Astrocyte (in vitro differentiated cells and primary cell): ENCODE measurements at places on chromosomes 2 and 18. TPM values are rescaled to one million over a fixed set of nuclear protein-coding genes. Genes with fewer than 3 reads are reported as not detected.

Gene WDCP
- 10.3 and 17.4 TPM in 2 replicates for total RNA-seq

GRCh38 chr18:79380816-79381806, 14.6 kb upstream of the NFATC1 start:
- no peak overlapping the region for H3K27ac ChIP-seq
- H3K4me3 ChIP-seq = no peak overlapping the region
- no peak for DNase-seq
- no peaks in the 10 kb centered on the region for H3K36me3 ChIP-seq
- peaks cover 3% of the 10 kb centered on the region for H3K27me3 ChIP-seq
- H3K4me1 ChIP-seq = peaks cover 3% of the 10 kb centered on the region

GRCh38 chr2:161362568-161363166, 53.4 kb upstream of the TBR1 start:
- H3K4me1 ChIP-seq = no peaks in the 10 kb centered on the region
- no peak overlapping the region for H3K27ac ChIP-seq
- no peak overlapping the region for H3K4me3 ChIP-seq

DNA sequence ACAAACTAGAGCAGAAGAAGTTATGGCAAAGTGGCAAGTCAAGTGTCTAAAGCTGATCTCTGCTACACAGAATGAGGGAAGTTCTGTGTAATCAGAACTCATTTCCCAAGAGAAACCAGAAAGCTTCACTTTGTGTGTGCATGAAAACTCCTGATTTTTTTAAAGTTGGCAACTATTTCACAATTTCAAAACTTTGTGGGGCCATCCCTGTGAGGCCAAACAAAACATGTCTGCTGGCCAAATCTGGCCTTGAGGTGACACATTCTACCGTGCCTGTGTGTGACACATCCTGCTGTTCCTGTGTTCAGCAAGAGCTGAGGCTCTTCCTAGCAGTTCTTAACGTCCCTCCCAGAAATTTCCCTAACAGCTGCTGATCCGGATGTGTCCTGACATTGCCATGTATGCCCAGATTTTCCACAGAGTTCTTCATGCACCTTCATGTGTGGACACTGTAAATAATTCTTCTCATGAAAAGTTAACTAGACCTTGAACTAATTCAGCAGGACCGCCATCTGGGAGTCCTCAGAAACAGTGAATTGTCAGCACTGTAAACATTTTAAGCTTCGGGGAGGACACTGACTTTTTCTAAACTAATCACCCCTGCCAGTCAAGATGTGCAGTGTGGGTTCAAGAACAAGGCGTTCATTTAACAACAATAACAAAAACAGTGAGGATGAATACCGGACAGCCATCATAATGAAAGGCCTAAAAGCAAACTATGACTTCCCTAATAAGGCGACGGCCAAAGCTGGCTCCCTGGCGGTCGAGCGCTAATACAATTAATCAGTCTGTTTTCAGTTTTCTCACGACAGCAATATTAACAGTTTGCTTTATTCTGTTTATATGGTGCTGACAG, 99.0 kb downstream of the PLEKHM3 start:
- H3K4me1 ChIP-seq = peaks cover 8% of the 10 kb centered on the region
- no peaks in the 10 kb centered on the region for H3K27me3 ChIP-seq
- no peak overlapping the region for H3K4me3 ChIP-seq
- peaks cover 3% of the 10 kb centered on the region for H3K36me3 ChIP-seq
- no peak overlapping the region for H3K27ac ChIP-seq
- peak; percentile 66 for DNase-seq

DNA sequence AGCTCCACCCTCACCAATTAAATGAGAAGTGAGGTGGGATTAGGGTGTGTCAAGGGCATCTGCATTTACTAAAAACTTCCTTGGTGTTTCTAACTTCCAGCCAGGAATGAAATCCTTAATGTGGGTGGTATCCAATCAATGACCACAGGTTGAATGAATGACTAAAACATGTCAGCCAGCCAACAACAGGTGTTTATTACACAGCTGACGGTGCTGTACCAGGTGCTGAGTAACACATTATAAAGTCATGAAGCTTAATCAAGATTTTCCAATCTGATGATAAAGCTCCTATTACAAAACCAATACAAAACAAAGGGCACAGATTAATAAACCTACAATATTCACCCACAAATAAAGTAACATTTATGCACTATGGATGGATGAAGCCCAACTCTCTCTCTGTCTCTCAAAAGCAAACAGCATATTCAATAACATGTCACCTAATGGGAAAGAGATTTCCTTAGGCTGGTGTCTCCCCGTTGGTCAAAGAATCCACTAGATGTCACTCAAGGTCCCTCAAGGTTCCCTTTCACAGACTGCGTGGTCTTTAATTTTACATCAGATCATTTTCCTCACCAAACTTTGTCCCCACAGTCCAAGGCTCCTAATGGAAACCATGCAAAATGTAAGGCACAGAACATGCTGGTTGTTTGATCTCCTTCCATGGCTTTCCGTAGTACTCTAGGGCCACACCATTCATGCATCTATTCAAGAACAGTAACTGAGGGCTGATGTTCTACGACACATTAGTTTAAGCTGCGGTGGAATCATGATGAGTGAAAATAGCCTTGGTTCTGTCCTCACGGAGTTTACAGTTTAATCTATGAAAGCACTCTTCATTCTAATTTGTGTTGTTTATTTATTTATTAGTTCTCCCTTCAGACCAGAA, 6.4 kb upstream of the PTPN4 start:
- no peaks in the 10 kb centered on the region for H3K36me3 ChIP-seq
- H3K27ac ChIP-seq = no peak overlapping the region
- peaks cover 23% of the 10 kb centered on the region for H3K4me1 ChIP-seq
- no peaks in the 10 kb centered on the region for H3K27me3 ChIP-seq

GRCh38 chr18:66749481-66750035, 145.7 kb upstream of the CDH19 start:
- H3K27me3 ChIP-seq = no peaks in the 10 kb centered on the region
- H3K4me3 ChIP-seq = no peak overlapping the region
- no peak overlapping the region for H3K27ac ChIP-seq
- H3K36me3 ChIP-seq = no peaks in the 10 kb centered on the region

DNA sequence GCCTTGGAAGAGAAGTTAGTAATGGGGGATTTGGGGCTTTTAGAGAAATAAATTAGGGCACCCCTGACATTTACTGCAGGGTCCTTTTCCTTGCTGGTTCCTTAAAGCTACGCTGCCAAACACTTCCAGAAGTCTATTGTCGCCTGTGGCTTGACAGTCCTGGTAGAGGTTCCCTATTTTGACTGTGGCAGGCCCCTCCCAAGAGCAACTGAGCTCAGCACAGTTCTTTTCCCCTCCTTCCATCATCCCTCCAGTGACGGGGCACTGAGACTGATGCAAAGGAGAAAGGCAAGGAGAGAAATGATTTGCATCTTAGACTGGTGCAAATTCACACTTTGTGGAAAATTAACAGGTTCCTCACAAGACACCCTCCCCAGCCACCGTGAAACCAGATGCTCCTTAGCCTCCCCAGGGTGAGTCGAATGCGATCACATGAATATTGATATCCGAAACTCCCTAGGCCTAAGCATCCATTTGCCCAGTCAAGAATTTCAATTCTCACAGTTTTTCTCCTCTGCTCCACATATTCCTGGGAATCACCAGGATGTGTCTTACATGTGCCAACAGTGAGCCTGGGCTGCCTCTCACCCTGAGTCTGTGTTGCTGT, 45.4 kb downstream of the RABL2A start:
- H3K27me3 ChIP-seq = peaks cover 2% of the 10 kb centered on the region
- H3K36me3 ChIP-seq = no peaks in the 10 kb centered on the region
- H3K4me1 ChIP-seq = no peaks in the 10 kb centered on the region
- no peak overlapping the region for H3K27ac ChIP-seq
- DNase-seq = no peak

Gene LOXHD1
- total RNA-seq = not detected in 2 replicates

Gene CHN1
- 23.9 and 28.8 TPM in 2 replicates for total RNA-seq

DNA sequence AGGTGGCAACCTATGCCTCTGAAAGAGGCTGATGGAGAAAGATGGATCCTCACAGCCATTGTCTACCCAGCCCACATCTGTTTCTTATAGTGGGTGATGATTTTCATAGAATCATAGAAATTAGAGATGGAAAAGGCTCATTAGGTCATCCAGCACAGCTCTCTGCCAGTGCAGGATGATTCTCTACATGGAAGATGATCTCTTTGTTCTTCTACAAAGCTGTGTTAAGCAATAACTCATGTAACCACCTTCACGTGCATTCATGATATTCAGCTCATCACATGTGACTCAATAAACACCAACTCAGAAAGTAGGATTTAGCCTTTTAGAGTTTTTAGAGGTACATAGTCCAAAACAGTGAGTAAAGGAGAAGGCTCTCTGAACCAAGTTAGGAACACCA, 539.4 kb upstream of the ID2 start:
- peaks cover 9% of the 10 kb centered on the region for H3K4me1 ChIP-seq
- H3K36me3 ChIP-seq = no peaks in the 10 kb centered on the region
- H3K4me3 ChIP-seq = no peak overlapping the region
- no peak overlapping the region for H3K27ac ChIP-seq
- DNase-seq = no peak

DNA sequence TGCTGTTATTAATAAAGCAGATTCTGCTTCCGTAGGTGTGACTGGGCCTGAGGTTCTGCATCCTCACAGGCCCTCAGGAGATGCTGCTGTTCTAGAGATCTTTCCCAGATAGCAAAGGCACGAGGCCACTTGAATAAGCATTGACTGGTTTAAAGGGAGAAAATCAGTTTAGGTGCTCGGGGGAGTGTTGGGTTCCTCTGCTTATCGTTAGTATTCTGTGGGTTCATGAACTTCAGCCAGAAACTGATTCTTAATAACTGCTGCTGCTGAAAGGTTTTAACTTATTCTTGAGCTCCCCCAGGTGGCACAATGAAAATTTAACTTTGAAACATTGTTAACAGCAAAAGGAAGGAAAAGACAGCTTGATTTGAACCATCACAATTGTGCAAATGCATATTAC, 56.9 kb downstream of the ITGA6 start:
- H3K27me3 ChIP-seq = no peaks in the 10 kb centered on the region
- peaks cover 10% of the 10 kb centered on the region for H3K36me3 ChIP-seq
- DNase-seq = peak; percentile 8
- no peak overlapping the region for H3K4me3 ChIP-seq
- H3K4me1 ChIP-seq = peaks cover 12% of the 10 kb centered on the region
- no peak overlapping the region for H3K27ac ChIP-seq

DNA sequence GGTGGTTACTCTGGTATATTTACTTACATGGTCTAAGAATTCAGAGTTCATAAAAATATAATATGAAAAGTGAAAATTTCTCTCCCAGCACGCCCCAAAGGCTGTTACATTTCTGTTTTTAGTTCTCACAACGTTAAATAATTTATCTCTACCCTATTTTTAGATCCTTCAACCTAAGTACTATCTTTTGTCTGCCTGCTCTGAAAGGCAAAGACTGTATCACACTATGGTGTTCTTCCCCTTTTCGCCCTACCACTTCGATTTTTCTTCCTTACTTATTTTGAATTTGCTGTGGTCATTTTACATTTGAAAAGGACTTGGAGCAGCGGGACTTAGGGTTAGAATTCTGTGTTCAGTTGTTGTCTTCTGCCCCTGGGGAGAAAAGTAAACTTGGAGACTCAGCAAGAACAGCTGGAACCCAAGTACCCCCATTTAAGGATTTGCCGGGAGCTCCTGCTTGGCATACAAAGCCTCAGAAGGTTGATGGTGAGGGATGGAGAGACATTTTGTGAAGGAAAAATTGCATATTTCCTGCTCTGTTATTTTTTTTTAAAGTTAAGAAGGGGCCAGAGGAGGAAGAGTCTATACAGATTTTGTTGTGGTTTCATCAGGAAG, 19.0 kb downstream of the ADAM23 start:
- H3K27me3 ChIP-seq = no peaks in the 10 kb centered on the region
- no peak overlapping the region for H3K27ac ChIP-seq
- no peaks in the 10 kb centered on the region for H3K4me1 ChIP-seq
- H3K36me3 ChIP-seq = no peaks in the 10 kb centered on the region
- DNase-seq = no peak

Gene TMEFF2
- 0.26 and 0.41 TPM in 2 replicates for total RNA-seq

Gene POMC
- not detected in 2 replicates for total RNA-seq

Gene CFAP221
- total RNA-seq = 0.29 and 0.61 TPM in 2 replicates

DNA sequence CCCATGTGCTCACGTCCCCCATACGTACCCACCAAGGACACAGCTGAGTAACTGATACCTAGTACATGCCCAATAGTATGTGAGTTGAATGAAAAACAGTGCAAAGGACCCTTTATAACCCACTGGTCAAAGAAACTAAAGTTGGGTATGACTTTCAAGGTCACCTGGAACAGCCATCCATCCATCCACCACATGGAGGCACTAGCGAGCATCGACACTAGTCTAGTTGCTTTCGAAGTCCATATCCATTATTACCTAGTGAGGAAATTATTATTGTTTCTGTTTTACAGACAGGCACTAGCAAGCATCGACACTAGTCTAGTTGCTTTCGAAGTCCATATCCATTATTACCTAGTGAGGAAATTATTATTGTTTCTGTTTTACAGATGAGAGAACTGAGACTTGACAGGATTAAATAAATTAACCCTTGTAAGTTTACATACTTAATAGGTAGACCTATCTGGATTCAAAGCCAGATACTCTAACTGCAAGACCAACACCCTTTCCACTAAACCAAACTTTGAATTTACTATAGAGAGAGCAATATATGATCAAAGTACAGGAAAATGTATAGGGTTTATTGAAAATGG, 233.7 kb downstream of the METTL4 start:
- no peak overlapping the region for H3K27ac ChIP-seq
- H3K4me1 ChIP-seq = no peaks in the 10 kb centered on the region
- no peak for DNase-seq
- no peaks in the 10 kb centered on the region for H3K36me3 ChIP-seq

DNA sequence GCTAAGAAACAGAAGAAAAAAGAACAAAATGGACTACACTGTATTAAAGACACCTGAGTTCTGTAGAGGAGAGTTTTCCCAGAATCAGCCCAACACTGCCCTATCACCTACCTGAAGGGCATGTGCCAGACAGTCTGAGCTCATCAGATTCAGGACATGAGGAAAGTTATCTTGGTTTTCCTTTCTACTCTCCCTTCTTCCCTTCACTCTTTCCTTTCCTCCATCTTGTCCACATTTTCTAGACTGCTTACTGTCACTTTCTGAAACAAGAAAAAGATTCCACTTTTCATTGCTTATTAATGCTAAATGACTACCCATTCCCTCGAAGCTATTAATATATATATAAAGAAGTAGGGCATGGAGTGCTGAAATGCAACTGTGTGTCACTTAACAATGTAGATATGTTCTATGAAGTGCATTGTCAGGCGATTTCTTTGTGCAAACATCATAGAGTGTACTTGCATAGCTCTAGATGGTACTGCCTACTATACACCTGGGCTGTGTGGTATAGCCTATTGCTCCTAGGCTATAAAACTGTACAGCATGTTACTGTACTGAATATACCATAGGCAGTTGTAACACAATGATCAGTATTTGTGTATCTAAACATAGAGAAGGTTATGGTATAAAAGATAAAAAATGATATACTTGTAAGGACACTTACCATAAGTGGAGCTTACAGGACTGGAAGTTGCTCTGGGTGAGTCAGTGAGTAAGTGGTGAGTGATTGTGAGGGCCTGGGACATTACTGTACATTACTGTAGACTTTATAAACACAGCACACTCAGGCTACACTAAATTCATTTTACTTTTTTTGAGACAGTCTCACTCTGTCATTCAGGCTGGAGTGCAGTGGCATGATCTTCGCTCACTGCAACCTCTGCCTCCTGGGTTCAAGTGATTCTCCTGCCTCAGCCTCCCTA, 145.5 kb upstream of the ITGA6 start:
- no peaks in the 10 kb centered on the region for H3K27me3 ChIP-seq
- no peak overlapping the region for H3K4me3 ChIP-seq
- no peaks in the 10 kb centered on the region for H3K36me3 ChIP-seq
- DNase-seq = peak; percentile 82
- H3K4me1 ChIP-seq = peaks cover 36% of the 10 kb centered on the region

Gene SPATA3
- not detected in 2 replicates for total RNA-seq

GRCh38 chr2:215002500-215002899, 135.9 kb downstream of the ABCA12 start:
- no peaks in the 10 kb centered on the region for H3K36me3 ChIP-seq
- no peaks in the 10 kb centered on the region for H3K4me1 ChIP-seq
- DNase-seq = peak; percentile 28

Gene VRK2
- 28.6 and 28.9 TPM in 2 replicates for total RNA-seq

Gene RGPD8
- 9.6 and 11.6 TPM in 2 replicates for total RNA-seq
